ENCODE measurements at places on chromosomes 6 and 20.

GRCh38 chr6:39853604-39854003, 61.4 kb downstream of the DAAM2 start:
- DNase-seq, result no peak

- DNase-seq, result no peak
Measured at GRCh38 chr20:63254232-63254605, at the start of gene NKAIN4. NKAIN4 (minus strand) TSS chr20:63254463; CDS start chr20:63254450, 13 bp downstream.

DNA sequence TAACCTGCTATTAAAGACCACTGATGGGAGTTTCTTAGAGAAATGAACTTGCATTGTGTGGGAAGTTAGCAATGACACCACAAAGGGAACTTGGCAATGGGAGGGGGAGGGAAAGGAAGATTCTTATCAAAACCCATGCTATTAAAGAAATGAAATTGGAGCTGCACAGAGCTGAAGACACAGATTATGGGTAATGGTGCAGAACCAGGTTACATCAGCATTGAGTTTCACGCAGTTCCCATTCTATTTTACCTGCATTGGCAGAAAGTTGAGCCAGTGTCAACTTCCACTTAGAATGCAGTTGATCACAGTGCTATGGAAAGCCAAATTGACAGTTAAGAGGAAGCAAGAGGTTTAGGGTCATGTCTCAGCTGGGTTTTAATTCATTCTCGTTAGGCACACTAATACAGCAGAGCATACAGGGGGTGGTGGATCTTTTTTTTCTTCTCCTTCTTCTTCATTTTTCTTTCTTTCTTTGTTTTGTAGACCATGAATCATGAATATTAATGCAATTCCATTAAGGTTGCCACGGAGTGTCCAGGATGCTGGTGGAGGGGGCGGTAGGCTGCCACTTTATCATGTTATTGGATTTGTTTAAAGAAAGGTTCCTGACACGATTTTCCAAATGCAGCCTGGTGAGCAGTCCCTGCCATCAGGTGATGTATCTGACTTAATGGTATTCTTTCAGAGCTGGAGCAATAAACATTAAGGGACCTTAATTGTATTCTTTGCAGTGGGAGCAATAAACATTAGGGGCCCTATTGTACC, 1092.0 kb upstream of the MAP3K7 start:
- no peak for DNase-seq

DNA sequence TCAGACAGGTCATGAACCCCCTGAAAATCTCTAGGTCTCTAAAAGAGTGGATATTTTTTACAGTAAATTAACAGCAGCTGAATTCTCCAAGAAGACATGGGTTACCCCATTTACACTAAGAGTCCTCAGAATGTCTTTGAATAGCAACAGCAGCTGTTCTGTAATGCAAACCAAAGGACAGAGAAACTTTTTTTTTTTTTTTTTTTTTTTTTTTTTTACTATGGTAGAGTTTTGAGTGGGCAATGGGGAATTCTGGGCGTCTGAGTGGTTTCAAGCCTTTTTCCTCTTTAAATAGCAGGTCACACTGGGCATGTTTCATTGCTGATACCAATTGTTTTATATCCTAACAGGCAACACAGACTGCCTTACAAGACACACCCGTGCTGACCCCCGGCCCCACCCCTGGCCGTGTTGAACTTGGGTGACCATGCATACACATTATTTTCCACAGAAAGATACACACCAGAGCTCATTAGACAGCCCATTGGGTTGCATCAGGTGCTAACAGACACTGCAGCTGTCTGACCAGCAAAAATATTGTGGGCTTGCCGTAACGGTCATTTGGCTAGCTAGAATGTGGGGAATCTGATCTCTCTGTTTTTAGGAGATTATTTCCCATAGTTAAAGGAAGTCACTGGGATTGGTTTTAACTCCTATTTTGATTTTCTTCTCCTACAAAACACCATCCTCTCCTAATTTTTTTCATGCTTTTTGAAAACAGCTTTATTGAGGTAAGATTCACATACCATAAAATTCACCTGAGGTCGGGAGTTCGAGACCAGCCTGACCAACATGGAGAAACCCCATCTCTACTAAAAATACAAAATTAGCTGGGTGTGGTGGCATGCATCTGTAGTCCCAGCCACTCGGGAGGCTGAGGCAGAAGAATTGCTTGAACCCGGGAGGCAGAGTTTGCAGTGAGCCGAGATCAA, 26.7 kb upstream of the IRF4 start:
- no peak for DNase-seq

DNA sequence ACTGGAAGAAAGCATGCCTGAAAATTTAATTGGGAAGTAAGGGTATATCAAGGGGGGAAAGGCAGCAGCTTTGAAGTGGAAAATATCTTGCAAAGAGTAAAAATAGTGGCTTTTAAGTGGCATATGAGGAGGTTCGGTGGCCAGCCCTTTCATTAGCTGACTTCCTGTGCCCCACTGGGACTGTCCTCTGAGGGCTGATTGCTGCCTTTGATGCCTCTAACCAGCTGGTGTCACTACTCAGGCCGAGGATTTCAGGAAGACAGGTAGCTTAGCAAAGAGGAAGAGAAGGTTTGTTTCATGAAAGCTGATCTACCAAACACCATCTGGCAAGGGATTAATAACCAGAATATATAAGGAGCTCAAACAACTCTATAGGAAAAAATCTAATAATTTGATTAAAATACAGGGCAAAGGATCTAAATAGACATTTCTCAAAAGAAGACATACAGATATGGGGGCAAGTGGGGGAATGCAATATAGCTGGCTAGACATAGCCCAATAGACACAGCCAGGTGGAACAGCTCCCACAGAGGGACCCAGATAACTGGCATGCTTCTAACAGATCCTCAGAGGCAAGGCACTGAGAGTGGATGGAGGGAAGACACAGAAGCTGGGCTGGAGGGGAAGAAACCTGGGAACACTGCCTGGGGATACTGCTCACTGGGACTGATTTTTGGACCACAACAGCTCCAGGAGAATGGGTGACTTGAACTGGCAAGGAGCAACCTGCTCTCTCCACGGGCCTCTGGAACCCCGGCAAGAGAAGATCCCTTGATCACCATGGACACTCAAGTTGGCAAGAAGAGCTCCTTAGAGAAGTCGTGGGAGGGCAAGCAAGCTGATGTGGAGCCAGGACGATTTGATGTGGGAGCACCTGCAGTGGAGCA, 33.2 kb downstream of the CCN2 start:
- DNase-seq, result no peak

GRCh38 chr6:110646951-110647910, 168.0 kb downstream of the CDK19 start:
- DNase-seq, result no peak

GRCh38 chr20:45934046-45934585, 367 bp upstream of the PCIF1 start:
- DNase-seq, result peak; percentile 61

DNA sequence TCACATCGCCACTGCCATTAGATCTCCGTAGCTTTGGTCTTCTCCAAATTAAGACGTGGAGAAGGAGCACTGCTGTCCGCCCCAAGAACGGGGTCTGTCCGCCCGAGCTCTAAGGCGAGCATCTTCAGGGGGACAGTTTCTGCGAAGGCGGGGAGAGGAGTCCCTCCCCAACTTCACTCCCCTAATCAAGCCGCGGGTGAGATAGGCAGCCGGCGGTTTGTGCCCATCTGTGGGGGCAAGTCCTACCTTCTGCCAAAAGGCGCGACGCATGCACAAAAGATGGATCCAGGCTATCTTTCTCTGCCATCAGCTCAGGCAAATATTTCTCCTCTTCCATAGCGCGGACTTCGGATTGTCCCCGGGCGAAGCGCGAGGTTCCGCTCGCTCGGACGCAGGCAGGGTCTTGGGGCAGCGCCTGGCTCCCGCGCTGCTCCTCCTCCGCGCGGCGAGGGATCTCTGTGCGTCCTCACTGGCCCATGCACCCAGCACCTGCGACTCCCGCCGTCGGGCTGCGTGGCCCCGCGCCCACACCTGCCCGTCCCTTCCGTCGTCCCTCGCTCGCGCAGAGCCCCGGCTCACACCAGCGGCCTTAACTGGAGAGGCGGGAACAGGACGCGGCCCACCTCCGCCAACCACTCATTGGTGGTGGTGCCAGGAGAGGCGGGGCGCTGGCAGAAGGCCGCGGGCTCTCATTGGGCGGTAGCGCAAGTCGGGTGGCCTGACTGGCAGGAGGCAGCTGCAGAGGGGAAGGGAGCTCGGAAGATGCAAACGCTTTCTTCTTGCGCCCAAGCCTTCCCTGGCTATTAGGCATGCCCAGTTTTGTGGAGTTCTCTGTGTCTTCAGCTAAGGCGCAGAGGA, at the start of gene KHDRBS2:
Gene KHDRBS2 (minus strand): TSS at position 614 of the 858 bp plus-strand sequence.
- peak; percentile 39 for DNase-seq

DNA sequence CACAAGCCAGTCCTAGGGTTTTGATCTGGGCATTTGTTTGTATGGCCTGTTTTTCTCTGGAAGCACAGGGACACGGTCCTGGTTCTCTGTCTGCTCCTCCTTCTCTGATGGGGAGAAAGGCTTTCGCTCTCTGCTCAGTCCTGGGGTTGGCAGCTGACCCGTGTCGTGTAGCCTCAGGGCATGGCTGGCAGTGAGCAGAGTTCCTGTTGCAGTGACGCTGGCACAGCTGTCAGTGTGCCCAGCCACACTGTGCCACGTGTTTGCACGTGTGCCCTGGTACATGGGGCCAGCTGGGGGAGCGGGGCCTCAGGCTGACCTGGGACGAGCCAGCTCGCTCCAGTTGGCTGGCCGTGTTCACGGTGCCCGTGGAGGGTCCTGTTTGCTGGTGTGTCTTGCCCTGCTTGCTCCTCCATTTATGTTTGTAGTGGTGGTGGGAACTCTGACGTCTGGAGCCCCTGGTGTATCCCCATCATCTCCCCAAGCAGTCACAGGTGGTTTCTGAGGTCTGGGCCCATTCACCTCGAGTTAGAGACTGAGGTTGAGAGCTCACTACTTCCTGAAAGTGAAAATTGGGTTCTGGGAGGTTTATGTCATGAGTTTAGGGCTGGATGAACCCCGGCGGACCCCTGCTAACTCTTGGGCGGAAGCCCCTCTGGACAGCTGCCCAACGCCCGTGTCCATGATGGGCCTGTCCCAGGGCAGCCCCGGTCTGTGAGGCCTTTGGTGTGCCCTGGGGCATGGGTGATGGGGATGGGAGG, 10.2 kb upstream of the DNAJC5 start:
- no peak for DNase-seq

DNA sequence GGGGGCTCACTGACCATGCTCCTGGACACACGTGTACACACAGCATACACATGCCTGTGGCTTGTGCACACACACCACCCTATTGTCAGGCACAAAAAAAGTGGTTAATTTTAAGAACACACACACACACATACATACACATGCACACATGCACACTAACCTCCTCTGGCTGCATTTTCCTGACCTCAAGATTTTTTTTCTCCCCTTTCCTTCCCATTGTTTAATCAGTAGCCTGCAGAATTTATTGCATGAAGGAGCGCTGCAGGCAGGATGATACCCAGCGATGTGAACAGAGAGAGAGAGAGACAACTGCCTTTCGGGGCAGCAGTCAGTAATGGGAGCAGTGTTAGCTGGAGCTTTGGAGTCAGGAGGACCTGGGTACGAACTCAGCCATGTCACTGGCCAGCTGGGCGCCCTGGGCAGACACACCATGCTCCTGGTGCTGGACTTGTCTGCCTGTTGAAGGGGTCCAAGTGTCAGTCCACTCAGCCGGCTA, 990 bp upstream of the TRAF3IP2 start:
- no peak for DNase-seq

GRCh38 chr6:113009682-113010081, 662.6 kb downstream of the RFPL4B start:
- DNase-seq, result no peak

DNA sequence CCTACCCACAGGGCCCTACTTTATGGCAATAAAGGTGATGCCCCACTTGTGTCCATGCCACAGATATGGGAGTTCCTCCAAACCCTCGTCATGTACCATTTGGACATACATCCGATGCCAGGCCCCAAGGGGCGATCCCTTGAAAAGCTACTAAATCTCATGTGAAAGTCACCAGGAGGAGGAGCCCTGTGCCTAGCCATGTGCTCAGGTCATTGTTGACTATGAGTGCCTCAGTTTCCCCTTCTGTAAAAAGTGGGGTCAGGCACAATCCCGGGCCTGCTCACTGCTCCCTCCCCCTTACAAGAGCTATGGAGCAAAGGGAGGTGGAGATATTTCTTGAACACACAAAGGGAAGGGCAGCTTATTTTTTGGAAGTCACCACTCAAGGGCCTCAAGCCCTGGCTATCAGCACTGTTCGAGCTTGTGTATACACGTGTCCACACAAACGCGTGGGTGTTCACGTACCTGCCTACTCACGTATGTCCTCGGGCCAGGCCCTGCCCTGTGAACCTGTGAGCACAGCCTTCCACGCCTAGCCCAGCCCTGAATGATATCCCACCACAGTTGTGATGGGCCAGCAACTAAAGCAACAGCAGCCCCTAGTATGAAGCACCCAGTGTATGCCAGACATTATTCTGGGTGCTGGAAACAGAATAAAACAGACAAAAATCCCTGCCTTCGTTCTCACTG, 1.9 kb downstream of the ACTL10 start:
- DNase-seq, result no peak

DNA sequence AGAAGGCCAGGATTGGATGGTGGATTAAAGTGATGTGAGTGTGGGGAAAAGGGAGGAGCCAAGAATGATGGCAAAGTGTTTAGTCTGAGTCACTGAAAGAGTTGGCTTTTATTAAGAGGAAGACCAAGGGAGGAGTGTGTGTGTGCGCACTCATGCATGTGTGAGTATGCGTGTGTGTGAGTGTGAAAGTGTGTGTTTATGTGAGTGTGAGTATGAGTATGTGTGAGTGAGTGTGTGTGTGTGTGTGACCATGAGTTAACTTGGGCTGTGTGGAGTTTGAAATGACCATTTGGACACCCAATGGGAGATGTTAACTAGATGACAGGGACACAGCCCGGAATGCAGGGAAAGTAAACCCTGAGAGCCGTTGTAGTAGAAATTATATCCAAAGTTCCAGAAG, 57.6 kb upstream of the EYA2 start:
- DNase-seq, result no peak

GRCh38 chr6:130041594-130041993, 23.2 kb downstream of the L3MBTL3 start:
- no peak for DNase-seq

DNA sequence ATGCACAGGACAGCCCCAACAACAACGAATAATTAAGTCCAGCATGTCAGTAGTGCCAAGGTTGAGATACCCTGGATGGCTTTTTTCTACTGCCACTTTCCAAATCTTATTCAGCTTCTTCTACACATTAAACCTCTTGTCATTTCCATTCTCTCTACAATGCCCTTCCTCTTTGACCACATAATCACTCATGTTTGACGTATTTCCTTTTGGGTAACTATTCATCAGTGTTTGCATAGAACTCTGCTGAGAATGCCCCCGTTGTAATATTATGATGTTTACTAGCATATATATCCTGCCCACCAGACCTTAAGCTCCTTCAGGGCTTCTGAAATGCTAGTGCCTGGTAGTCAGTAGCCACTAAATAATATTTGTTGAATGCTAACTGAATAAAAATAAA, 515.3 kb upstream of the RNF217 start:
- no peak for DNase-seq

DNA sequence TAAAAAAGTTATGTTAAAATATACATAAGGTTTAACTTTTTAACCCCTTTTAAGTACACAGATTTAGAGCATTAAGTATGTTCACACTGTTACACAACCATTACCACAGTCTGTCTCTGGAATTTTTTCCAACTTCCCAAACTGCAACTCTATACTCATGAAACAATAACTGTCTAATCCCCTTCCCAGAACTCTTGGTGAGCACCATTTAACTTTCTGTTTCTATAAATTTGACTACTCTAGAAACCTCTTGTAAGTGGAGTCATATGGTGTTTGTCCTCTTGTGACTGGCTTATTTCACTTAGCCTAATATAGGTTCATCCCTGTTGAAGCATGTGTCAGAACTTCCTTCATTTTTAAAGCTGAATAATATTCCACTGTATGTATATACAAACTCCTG, 98.1 kb downstream of the MAP3K7 start:
- no peak for DNase-seq

- no peak for DNase-seq
Measured at GRCh38 chr6:100915876-100916275, 34.7 kb upstream of the ASCC3 start.
